ENCODE measurements at places on chromosomes 11 and 22. TPM values are rescaled to one million over a fixed set of nuclear protein-coding genes. Genes with fewer than 3 reads are reported as not detected.

GRCh38 chr11:60699284-60699691 lies at the start of gene MS4A8:
TSS of gene MS4A8 (plus strand) at chr11:60699612. CDS start at chr11:60700861, 1,249 bp downstream.
- H3K27ac ChIP-seq: no peak within 1 kb of the TSS
- H3K4me3 ChIP-seq: no peak within 1 kb of the TSS
- H3K36me3 ChIP-seq: no peaks in the 10 kb centered on the region
- no peaks in the 10 kb centered on the region for H3K27me3 ChIP-seq
- peaks cover 3% of the 10 kb centered on the region for H3K4me1 ChIP-seq

DNA sequence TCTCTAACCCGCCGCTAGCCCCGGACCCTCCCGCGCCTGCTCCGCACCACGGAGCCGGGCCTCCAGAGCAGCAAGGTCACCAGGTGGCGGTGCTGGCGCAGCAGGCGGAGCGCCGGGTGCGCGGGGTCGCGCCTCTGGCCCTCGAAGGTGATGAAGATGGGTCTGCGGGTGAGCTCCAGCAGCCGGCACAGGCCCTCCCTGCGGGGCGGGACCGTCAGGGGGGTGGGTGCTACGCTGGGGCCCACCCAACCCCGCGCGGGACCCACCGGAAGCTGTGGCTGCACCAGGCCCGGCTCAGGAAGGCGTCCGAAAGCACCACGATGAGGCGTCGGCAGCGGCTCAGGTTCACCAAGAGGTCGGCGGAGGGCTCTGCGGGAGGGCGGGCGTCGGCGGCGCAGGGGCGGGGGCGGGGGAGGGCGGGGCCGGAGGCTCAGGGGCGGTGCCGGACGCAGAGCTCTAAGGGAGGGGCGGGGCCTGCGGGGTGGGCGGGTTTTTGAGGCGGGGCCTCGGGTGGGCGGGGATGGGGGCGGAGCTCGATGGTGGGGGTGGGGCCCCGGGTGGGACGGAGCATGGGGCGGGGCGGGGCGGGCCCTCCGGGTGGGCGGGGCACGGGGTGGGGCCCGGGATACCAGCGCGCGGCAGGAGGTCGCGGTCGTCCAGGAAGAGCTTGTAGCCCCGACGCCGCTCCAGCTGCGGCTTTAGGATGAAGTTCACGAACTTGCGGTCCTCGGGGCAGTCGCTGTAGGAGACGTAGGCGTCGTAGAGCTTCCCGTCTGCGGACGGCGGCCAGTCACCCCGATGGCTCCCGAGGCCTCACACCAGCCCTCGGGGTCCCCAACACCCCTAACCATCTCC lies 7.8 kb downstream of the SIGIRR start:
- no peaks in the 10 kb centered on the region for H3K4me1 ChIP-seq
- H3K36me3 ChIP-seq: no peaks in the 10 kb centered on the region
- H3K4me3 ChIP-seq: peak overlapping the region; percentile 59
- no peaks in the 10 kb centered on the region for H3K27me3 ChIP-seq

- H3K27ac ChIP-seq: no peak overlapping the region
- H3K4me3 ChIP-seq: no peak overlapping the region
- H3K27me3 ChIP-seq: no peaks in the 10 kb centered on the region
These were observed 128.9 kb downstream of the DBX1 start for GRCh38 chr11:20031155-20032001.

- H3K4me3 ChIP-seq: no peak overlapping the region
- H3K4me1 ChIP-seq: no peaks in the 10 kb centered on the region
- no peak overlapping the region for H3K27ac ChIP-seq
- peaks cover 2% of the 10 kb centered on the region for H3K36me3 ChIP-seq
- no peak for DNase-seq
- H3K27me3 ChIP-seq: no peaks in the 10 kb centered on the region
These were observed 13.7 kb downstream of the NFRKB start for GRCh38 chr11:129881570-129882170.

GRCh38 chr11:21838427-21838826 lies 354.5 kb upstream of the ANO5 start:
- H3K4me3 ChIP-seq: no peak overlapping the region
- no peaks in the 10 kb centered on the region for H3K36me3 ChIP-seq
- H3K27ac ChIP-seq: no peak overlapping the region
- no peak for DNase-seq
- H3K27me3 ChIP-seq: no peaks in the 10 kb centered on the region

GRCh38 chr22:30305906-30306626 lies 16.8 kb upstream of the CASTOR1 start:
- no peak overlapping the region for H3K4me3 ChIP-seq
- H3K4me1 ChIP-seq: peaks cover 48% of the 10 kb centered on the region
- DNase-seq: no peak

GRCh38 chr22:37420686-37421467 lies 6.4 kb downstream of the ELFN2 start:
- no peaks in the 10 kb centered on the region for H3K36me3 ChIP-seq
- no peaks in the 10 kb centered on the region for H3K27me3 ChIP-seq
- no peak overlapping the region for H3K27ac ChIP-seq
- no peak for DNase-seq
- H3K4me1 ChIP-seq: no peaks in the 10 kb centered on the region

DNA sequence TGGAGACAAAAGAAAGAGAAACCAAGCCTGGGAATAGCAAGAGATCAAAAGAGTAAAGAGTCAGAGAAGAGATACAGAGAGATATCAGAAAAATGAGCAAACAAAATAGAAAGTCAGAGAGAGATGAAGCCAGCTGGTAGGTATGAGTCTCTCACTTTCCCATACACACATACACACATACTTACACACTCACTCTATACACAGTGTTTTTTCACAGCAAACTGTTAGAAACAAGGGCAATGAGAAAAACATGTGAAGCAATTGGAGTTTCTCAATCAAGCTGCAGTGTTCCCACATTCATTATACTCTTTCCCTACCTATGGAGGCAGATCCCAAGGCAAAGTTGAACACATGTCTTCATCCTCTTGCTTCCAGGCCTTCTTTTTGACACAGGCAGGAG lies 2.6 kb upstream of the NLRP10 start:
- H3K27me3 ChIP-seq: no peaks in the 10 kb centered on the region
- H3K4me3 ChIP-seq: no peak overlapping the region
- H3K27ac ChIP-seq: no peak overlapping the region
- no peaks in the 10 kb centered on the region for H3K36me3 ChIP-seq

GRCh38 chr11:116928102-116928777 lies 90.8 kb upstream of the APOA1 start:
- H3K27ac ChIP-seq: no peak overlapping the region
- no peaks in the 10 kb centered on the region for H3K4me1 ChIP-seq

Gene TMEM218
- polyA plus RNA-seq: 31.8 TPM
